ENCODE measurements at places on chromosomes 2 and 18.

- no peak for DNase-seq
Measured at GRCh38 chr2:196234672-196235071, 63.3 kb upstream of the STK17B start.

- DNase-seq = no peak
Measured at GRCh38 chr2:235480614-235481013, 13.2 kb upstream of the AGAP1 start.

DNA sequence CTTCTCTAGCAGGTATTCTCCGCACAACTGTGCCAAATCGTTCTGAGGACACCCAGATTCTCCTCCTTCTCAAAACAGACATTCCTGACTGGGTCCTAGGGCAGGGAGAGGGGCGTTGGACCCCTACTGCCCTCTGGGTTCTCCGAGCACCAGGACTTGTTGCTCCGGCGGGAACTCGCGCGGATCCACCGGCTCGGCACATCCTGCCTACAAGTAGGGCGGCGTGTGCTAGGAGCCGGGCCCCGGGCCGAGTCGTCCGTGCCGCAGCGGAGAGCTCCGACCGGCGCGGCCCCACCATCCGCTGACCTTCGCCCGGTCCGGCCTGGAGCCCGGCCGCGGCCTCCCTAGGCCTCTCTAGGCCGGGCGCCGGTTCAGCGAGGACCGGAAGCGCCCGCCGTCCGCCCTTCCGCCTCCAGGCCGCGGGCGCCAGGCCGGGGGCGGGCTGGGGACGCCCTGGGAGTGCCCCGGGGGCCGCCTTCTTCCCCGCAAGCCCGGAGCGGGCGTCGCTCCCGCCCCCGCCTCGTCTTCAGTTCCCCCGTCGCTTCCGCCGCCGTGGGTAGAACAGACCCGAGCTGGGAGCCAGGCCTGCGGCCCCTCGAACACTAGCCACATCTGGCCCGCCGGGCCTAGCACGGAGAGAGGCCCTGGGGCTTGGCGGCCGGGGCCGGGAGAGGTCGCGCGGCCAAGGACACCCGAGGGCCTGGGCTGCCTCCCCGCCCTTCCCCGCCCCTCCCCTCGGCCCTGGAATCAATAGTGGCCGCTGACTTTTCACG, 7.6 kb upstream of the ONECUT2 start:
- no peak for DNase-seq

- no peak for DNase-seq
Measured at GRCh38 chr2:127705391-127706065, 4.2 kb downstream of the SFT2D3 start.

DNA sequence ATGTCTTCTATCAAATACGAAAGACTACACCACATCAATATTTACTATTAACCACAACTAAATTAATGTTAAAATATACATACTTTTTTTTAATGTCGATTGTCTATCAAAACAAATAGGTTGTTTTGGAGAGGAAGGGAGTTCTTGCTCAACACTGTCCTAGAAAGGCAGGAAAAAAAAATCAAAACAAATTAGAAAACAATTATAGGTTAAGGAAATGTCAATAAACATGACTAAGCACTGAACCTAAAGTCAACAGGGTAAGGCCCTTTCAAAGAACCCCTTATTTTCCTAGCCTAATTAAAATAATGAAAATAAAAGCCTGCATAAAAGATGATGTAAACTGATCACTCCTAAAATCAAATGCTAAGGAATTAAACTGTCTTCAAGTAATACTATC, 2.8 kb downstream of the CEP76 start:
- no peak for DNase-seq

DNA sequence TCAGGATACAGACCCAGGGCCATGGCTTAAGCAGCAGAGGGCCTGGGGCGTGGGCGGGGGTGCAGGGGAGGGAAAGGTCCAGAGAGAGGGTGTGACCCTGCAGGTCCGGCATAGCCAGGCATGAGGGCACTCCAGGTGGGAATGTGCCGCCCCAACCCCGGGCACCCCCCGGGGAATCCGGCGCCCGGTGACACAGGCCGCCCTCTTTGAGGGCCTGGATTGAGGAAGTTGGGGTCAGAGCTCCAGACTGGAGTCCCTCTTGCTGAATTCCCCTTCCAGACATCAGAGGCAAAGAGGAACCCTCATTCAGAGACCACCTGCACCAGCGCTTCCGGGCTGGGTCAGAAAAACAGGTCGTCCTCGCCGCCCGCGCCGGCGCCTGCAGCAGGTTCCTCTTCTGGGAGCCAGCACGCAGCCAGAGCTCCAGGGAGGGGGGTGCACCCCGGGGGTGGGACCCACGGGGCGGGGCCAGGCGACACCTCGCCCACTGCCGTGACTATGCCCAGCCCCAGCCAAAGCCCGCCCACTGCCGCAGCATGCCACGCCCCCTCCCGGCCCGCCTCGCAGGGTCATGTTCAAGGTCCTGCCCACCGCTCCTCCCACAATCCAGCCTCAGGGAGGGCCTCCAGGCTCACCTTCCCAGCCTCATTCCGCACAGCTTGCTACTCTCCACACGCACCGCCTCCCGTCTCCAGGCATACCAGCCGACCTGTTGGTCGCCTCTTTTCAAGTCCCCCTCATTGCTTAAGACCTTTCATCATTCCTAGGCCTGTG, 98.3 kb upstream of the ID2 start:
- DNase-seq = peak; percentile 61

DNA sequence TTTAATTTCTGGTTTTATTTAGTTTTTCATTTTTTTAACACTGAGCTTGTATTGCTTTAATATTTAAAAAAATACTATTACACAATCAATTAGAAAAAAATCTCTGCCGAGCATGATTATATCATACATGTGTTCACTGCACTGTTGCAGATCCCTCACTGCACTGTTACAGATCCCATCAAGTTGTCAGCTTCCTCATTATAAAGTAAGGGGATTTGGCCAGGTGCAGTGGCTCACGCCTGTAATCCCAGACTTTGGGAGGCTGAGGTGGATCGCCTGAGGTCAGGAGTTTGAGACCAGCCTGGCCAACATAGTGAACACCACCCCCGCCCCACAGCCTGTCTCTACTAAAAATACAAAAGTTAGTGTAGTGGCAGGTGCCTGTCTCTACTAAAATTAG, 33.0 kb upstream of the METTL21A start:
- DNase-seq = no peak

DNA sequence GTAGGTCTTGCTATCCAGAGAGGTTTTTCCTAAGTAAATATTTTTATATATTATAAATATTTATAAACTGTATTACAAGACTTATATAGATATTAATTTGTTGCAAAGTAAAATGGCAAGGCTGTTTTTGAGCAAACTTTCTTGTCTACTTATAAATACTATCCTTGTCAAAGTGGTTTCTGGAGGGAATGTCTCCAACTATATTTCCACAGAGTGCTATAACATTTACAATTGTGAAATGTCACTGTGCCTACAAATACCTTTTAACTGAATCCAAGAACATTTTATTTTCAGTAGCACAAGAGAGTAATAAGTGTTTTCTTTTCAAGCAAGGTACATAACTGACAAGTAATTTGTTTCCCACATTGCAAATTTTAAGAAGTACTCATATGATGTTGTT, 256.8 kb downstream of the ZNF385B start:
- DNase-seq = no peak

- no peak for DNase-seq
Measured at GRCh38 chr18:24954341-24954740, 397.6 kb downstream of the ZNF521 start.

- no peak for DNase-seq
Measured at GRCh38 chr2:130884013-130884412, 47.3 kb downstream of the ARHGEF4 start.

DNA sequence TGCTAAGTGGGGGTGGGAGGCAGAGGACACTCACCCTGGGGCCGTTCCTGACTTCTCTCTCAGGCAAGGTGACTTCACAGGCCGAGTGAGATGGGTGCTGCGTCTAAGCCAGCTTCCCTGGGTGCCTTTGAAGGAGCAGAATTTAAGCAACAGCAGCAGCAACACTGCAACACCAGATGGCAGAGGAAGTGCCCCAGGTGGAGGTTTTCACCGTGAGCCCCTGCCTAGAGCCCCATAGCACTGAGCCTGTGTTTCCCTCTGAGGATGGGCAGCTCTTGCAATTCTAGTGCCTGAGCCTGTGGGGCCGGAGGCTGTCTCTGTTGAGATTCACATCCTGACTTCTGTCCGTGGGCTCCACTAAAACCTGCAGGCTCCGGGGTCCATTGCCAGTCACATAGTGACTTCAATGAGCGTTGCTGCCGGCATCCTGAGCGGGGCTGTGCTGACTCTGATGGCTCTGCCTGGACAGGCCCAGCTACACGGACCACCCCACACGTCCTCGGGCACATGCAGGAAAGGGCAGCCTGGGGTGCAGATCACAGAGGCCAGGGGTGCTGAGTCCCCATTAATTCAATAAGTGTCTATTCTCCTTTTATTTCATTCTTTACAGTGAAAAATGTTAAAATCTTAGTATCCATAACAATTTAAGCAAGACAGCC, 218.8 kb downstream of the SNTG2 start:
- DNase-seq = no peak

DNA sequence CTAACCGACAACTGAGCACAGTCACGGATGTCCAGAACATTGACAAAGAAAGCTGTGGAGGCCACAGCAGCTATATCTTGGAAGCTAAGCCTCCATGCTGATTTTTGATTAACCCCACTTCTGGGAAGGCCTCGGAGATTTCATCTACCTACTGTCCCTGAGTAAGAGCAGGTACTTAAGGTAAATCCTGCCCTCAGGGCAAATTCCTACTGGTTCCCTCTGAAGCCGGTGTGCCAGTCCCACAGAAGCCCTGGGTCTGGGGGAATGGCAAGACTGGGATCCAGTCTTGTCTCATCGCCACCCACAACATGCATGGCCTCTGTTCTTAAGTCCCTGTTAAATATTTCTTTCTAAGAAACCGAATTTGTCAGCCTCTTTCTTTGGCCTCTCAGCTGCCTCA, 18.7 kb downstream of the PER2 start:
- DNase-seq = no peak

DNA sequence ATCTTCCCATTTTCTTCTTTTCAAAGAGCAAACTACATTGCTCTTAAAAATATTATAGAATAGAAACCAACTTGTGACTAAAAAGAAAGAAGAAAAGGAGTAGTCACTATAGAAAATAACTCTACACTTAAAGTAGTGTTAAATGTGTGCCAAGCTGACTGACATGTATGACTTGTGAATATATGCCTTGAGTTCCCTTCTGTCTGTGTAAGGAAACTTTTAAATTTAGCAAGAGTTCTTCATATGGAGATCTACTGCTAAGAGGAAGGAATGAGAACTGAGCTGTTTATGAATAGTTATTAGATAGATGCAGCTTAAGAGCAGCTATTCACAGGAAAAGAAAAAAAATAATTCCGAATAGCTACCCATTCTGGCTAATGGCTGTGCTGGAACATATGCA, 1221.7 kb upstream of the ZEB2 start:
- DNase-seq = no peak

DNA sequence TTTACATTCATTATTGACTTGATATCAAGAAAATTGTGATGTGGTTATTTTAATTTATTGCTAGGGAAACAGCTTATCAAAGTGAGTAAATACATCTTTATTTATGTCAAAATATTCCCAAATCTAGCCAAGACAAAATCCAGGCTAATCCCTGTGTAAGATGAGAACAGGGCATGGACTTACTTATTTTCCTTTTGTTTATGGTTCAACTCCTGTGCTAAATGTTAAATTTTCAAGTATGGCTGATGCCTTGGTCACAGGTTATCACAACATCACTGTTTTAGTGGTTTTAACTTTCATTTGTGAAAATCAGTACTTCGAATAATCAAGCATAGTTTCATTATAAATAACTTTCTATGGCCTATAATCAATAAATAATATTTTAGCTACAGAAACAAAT, 657.0 kb upstream of the SYT4 start:
- no peak for DNase-seq

DNA sequence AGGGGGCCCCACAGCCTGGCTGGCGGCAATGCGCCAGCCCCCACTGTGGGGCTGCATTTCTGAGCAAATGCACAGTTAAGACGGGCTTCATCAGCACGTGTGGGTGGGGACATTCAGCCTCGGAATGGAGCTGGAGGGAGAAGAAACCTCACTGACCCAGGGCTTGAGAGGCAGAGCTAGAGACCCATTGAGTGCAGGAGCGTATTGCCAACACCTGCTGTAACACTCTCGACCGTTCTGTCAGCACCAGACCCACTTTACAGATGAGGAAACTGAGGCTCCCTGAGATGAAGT, 200.9 kb upstream of the RAB6C start:
- DNase-seq = no peak

- DNase-seq = no peak
Measured at GRCh38 chr2:12883906-12884305, 167.2 kb downstream of the TRIB2 start.

- DNase-seq = no peak
Measured at GRCh38 chr2:43542285-43542933, 53.4 kb downstream of the THADA start.

- DNase-seq = no peak
Measured at GRCh38 chr2:148930046-148930775, 55.2 kb downstream of the KIF5C start.

GRCh38 chr18:29147944-29148343, 971.0 kb upstream of the CDH2 start:
- no peak for DNase-seq

- no peak for DNase-seq
Measured at GRCh38 chr2:201276511-201276910, 16.2 kb downstream of the CASP8 start.

- DNase-seq = no peak
Measured at GRCh38 chr18:42229211-42230210, 274.5 kb downstream of the PIK3C3 start.

DNA sequence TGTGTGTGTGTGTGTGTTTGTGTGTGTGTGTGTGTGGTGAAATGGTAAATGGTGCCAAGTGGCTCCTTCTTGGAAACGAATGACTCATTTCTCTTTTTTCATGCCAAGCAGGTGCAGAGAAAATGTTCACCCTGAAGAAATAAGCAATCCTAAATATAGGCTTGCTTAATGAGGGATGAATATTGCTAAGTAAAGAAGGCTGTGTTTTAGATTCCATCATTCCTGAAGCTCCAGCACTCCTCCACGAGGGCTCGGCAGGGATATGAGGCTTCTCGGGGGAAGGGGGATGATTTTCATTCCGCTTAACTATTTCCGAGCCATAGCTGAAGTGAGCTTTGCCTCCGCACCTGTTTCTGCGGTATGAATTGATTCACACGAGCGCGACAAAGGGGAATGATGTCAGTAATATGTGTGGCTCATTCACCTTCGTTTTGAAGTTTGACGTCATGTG, 72.9 kb downstream of the TSN start:
- no peak for DNase-seq
